Endodermal cell (in vitro differentiated cells): ENCODE measurements at places on chromosomes 6 and 20. TPM values are rescaled to one million over a fixed set of nuclear protein-coding genes. Genes with fewer than 3 reads are reported as not detected.

DNA sequence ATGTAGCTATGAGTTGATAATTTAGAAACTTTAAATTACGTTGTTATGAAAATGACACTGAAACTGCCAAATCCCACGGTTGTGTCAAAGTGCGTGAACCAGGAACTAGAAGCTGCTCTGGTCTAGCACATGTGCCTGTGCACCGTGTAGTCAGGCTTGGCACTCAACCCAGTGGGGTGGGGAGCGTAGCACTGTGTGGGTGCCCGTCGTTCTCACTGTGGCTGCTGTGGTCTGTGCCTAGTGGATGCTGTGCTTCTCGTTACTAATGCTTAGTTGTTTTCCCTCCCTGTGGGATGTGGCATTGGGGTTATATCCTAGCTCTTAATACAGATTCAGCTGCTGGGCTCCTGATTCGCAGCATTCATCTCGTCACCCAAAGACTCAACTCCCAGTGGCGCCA, 46.2 kb upstream of the ADIG start:
- no peaks in the 10 kb centered on the region for H3K27me3 ChIP-seq
- H3K27ac ChIP-seq, result no peak overlapping the region
- no peak overlapping the region for H3K4me3 ChIP-seq

- H3K4me3 ChIP-seq, result no peak overlapping the region
- no peaks in the 10 kb centered on the region for H3K36me3 ChIP-seq
- peak overlapping the region; percentile 88 for H3K27ac ChIP-seq
- no peaks in the 10 kb centered on the region for H3K27me3 ChIP-seq
Measured at GRCh38 chr6:169428532-169428931, 174.9 kb upstream of the THBS2 start.

DNA sequence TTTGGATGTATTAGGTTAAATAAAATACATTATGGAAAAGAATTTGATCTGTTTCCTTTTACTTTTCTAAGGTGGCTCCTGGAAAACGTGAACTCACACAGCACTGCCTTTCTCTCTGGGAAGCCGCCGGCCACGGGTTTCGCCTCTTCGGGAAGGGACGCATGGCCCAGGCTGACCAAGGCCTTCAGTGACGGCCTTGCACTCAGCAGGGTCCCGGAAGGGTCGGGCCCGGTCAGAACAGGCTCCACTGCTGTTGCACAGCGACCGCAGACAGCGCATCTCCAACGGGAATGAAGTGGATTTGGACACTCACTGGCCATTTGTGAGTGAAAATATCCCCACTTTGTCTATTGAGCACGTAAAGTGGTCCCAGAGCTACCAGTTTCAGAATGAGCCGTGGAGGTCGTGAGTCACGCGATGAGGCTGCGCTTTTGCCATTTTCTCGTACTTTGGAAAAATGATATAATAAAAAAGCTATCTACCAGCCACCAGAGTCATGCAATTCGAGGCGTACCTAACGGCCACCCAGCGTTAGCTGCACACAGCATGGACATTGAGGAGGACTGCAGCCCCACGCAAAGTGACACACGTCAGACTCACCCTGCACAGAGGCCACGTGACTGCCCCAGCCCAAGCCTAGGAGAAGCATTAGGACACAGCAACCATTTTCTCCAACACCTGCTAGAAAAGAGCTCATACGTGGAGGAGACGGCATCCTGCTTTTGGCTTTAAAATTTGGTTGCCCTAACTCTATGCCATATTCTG, 244.3 kb downstream of the TTLL2 start:
- no peaks in the 10 kb centered on the region for H3K36me3 ChIP-seq
- H3K4me3 ChIP-seq, result no peak overlapping the region
- no peak overlapping the region for H3K27ac ChIP-seq
- peak; percentile 33 for DNase-seq
- no peaks in the 10 kb centered on the region for H3K4me1 ChIP-seq

DNA sequence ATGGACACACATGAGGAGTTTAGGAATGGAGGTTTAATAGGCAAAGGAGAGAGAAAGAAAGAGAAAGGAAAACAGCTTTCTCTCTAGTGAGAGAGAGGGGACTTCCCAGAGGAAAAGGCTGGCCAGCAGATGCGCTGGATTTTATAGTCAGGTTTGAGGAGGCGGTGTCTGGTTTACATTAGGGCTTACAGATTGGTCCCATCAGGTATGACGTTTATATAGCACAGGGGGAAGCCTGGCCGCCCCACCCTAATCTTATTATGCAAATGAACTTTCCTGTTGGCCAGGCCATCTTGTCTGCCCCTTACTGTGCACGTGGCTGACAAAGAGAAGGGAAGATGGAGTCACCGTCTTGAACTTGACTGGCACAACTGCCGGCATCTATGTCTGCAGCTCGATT, 86.6 kb upstream of the QKI start:
- no peak overlapping the region for H3K27ac ChIP-seq
- H3K36me3 ChIP-seq, result no peaks in the 10 kb centered on the region
- DNase-seq, result peak; percentile 64
- H3K4me1 ChIP-seq, result peaks cover 8% of the 10 kb centered on the region
- H3K4me3 ChIP-seq, result no peak overlapping the region

GRCh38 chr6:69974193-69974592, 107.8 kb downstream of the COL19A1 start:
- H3K27me3 ChIP-seq, result no peaks in the 10 kb centered on the region
- H3K36me3 ChIP-seq, result no peaks in the 10 kb centered on the region
- H3K4me1 ChIP-seq, result no peaks in the 10 kb centered on the region
- H3K27ac ChIP-seq, result no peak overlapping the region
- H3K4me3 ChIP-seq, result no peak overlapping the region

The FKBP1C gene
- 0.33 to 0.56 TPM (median 0.40 TPM) in 3 replicates for total RNA-seq

DNA sequence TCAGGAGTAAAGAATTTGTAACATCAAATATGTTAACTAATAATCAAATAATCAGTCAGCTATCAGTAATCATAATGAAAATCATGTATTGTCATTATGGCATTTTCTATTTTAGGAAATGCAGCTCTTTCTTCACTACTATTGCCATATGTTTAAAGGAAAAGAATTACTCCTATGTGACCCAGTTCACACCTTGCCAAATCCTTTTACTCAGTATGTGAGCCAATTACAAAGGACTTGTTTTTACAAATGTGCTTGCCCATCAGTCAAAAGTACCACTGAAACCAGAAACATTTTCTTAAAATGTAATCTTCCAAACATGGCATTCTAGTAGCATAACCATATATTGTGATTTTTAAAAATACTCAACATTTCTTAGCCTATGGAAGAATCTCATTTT, 63.6 kb downstream of the NCOA7 start:
- H3K36me3 ChIP-seq, result no peaks in the 10 kb centered on the region
- H3K4me1 ChIP-seq, result peaks cover 16% of the 10 kb centered on the region
- H3K4me3 ChIP-seq, result no peak overlapping the region
- no peak for DNase-seq
- H3K27me3 ChIP-seq, result no peaks in the 10 kb centered on the region

The NKX2-2 gene
- 0.31 to 0.46 TPM in 2 of 3 replicates, not detected in the other for total RNA-seq

DNA sequence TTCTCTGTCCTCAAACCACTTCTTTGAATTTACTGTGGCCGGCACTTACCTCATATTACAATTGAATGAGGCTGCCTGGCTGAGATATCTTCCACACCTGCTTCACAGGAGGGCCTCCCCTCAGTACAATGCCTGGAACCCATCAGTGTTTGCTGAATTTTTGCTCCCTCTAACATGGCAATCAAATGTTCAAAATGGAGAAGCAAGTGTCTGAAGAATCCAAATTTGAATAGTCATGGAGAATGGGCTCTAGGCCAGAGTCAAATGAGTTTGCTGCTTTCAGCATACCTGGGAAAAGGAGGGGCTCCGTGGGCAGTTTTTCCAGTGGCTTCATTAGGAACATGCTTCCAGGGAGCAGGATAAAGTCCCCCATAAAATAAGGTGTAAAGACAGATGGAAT, 564.8 kb downstream of the UTRN start:
- no peak for DNase-seq
- peaks cover 4% of the 10 kb centered on the region for H3K4me1 ChIP-seq
- peaks cover 24% of the 10 kb centered on the region for H3K36me3 ChIP-seq
- H3K27me3 ChIP-seq, result no peaks in the 10 kb centered on the region
- no peak overlapping the region for H3K27ac ChIP-seq

GRCh38 chr6:130457605-130458004, 91.8 kb downstream of the TMEM200A start:
- H3K4me3 ChIP-seq, result no peak overlapping the region
- peaks cover 5% of the 10 kb centered on the region for H3K4me1 ChIP-seq
- DNase-seq, result peak; percentile 64
- H3K27me3 ChIP-seq, result no peaks in the 10 kb centered on the region
- H3K36me3 ChIP-seq, result no peaks in the 10 kb centered on the region

- no peaks in the 10 kb centered on the region for H3K4me1 ChIP-seq
- H3K27me3 ChIP-seq, result no peaks in the 10 kb centered on the region
- no peak overlapping the region for H3K27ac ChIP-seq
- H3K4me3 ChIP-seq, result no peak overlapping the region
- DNase-seq, result no peak
Measured at GRCh38 chr6:33677143-33677660, 34.3 kb downstream of the UQCC2 start.

GRCh38 chr6:111763381-111763780, 109.9 kb downstream of the FYN start:
- H3K27ac ChIP-seq, result no peak overlapping the region
- no peak for DNase-seq
- H3K27me3 ChIP-seq, result no peaks in the 10 kb centered on the region
- H3K4me3 ChIP-seq, result no peak overlapping the region
- H3K4me1 ChIP-seq, result peaks cover 10% of the 10 kb centered on the region

The SLC22A16 gene
- not detected in 2 replicates for total RNA-seq

- no peaks in the 10 kb centered on the region for H3K27me3 ChIP-seq
- peaks cover 12% of the 10 kb centered on the region for H3K36me3 ChIP-seq
- no peak overlapping the region for H3K27ac ChIP-seq
- no peaks in the 10 kb centered on the region for H3K4me1 ChIP-seq
- H3K4me3 ChIP-seq, result no peak overlapping the region
- DNase-seq, result peak; percentile 82
Measured at GRCh38 chr6:25449774-25450173, 170.6 kb downstream of the CARMIL1 start.

The GSTA3 gene
- total RNA-seq, result not detected in 2 replicates

DNA sequence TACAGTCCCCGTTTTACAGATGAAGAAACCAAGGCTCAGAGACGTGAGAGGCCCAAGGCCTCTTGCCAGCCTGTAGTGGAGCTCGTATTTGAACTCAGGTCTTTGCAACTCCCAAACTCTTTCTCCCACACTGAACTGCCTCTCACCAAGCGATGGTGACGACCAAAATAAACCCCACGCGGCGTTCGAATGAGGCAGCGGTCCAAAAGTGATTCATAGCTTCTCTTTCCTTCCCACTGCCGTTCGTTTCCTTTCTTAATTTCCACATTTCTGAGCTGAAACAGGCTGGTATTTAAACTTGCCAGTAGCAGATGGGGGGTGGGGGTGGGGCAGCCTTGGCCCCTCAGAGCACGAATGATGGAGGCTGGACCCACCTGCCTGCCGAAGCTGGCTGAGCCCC, 252.9 kb upstream of the KCNG1 start:
- no peaks in the 10 kb centered on the region for H3K27me3 ChIP-seq
- H3K4me1 ChIP-seq, result peaks cover 3% of the 10 kb centered on the region
- DNase-seq, result no peak
- no peaks in the 10 kb centered on the region for H3K36me3 ChIP-seq

The PCSK2 gene
- total RNA-seq, result 3.4 and 4.8 TPM in 2 replicates
